NCI-H1694 (cell line): ENCODE measurements at places on chromosomes 2 and 18.

GRCh38 chr18:13233787-13234783 is 15.5 kb downstream of the LDLRAD4 start:
- no peak for DNase-seq

GRCh38 chr2:177579486-177580036 is 187.0 kb downstream of the AGPS start:
- no peak for DNase-seq

GRCh38 chr2:229520691-229521096 is 193.7 kb downstream of the DNER start:
- DNase-seq = no peak

DNA sequence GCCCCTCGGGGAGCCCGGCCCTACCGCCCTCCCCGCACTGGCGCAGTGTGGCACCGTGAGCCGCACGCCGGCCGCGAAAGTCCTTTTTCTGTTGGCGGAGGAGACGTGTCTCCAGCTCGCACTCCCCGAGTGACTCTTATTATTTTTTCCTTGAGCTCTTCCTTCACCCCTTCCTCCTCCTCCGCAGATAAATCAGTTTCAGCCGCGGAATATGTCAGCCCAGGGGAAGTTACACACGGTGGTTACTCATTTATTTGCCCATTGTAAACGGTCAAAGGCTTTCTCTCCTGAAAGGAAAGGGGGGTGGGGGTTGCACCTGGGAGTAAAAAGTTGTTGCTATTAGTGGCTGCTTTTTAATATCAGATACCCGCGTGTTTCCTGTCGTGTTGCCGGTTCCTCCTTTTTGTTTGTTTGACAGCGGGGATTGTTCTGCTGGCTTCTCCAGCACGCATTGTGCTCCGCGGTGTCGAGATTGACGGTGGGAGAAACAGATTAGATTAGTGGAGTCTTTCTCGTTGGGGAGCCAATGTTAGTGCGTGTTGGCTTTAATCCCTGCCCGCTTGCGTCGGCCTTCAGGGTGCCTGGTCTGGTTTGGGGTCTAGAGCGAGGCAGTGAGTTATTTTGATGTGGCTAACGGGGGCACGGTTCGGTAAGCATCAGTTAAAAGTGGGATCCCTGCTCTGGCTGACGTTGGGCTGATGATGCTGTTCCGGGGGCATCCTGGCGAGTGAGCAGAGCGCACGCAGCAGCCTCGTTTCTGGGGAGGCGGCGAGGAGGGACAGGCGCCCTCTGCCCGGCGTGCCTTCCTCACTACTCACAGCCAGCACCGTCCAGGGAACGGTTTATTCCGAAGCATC is 1.6 kb downstream of the CRIM1 start:
- no peak for DNase-seq

- peak; percentile 95 for DNase-seq
These were observed 72.4 kb downstream of the ID2 start for GRCh38 chr2:8754106-8754776.
